ENCODE measurements at places on chromosomes 11 and 22.

DNA sequence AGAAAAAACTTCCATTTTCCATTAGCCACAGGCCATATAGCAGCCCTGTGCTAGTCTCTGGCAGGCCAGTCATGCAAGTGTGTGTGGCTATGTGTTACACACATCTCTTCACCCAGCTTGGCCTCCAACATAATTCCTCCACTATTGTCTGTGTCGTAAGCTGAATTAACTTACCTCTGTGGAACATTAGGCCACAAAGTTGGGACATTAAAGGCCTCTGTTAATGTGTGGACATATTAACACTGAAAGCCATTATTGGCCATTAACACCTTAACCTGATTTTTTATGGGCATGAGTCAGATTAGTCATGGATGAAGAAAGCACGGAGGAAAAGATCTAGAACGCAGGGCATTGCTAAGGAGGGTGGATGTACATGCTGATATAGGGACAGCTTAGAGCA, 100.1 kb downstream of the DBX1 start:
- no peak for DNase-seq

DNA sequence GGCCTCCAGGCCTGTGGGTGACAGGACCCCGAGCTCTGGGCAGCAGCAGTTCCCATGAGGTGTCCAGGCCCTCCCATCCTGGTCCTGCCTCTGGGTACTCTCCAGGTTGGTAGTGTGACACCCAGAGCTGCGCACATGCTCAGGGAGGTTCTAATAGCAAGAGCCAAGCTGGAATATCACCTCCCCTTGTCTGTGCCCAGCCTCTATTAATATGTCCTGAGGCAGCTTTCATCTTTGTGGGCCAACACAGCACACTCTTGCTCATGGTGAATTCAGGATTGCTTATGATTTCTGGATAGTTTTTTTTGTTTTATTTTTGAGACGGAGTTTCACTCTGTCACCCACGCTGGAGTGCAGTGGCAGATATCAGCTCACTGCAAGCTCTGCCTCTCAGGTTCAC, 3.3 kb downstream of the P2RX6 start:
- DNase-seq: no peak

- DNase-seq: no peak
Observed at GRCh38 chr22:24765166-24765565, 9.4 kb downstream of the PIWIL3 start.

GRCh38 chr11:8356721-8357504, 93.2 kb upstream of the LMO1 start:
- no peak for DNase-seq

DNA sequence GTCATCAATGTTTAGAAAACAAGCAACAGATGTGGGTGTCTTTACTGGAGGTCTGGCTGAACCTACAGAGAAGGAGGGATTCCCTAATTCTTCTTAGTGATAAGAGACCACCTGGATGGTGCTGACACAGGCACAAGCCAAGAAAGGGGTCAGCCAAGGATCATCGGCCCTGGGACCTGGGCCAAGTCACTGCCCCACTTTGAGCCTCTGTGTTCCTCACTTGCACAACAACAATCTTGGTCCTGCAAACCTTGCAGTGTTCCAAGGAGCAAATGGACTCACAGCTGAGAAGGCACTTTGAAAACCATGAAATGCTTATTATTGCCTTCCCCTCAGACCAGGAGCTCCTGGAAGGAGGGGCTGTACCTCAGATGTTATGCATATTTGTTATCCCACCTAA, 7.0 kb upstream of the KCNE3 start:
- no peak for DNase-seq

GRCh38 chr22:49869845-49870712, 16.4 kb downstream of the ZBED4 start:
- DNase-seq: no peak

- no peak for DNase-seq
Observed at GRCh38 chr22:44219101-44219870, 38.6 kb downstream of the PARVG start.

DNA sequence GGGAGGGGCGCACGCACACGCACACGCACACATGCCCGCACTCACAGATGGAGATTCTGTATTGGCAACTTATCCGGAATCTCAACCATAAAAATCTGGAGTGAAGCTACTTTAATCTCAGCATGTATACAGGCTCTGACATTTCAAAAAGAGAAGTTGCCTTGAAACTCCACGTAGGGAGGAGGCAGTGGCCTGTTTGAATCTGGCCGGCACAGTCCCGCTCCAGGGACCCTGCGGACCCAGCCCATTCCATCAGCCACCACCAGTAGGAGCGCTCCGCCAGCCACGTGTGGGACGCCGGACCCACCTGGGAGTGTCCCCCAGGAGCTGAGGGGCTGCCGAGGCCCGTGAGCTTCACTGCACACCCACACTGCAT, 1.9 kb upstream of the SYT8 start:
- no peak for DNase-seq

GRCh38 chr11:35138606-35138942, 397 bp upstream of the CD44 start:
- no peak for DNase-seq

DNA sequence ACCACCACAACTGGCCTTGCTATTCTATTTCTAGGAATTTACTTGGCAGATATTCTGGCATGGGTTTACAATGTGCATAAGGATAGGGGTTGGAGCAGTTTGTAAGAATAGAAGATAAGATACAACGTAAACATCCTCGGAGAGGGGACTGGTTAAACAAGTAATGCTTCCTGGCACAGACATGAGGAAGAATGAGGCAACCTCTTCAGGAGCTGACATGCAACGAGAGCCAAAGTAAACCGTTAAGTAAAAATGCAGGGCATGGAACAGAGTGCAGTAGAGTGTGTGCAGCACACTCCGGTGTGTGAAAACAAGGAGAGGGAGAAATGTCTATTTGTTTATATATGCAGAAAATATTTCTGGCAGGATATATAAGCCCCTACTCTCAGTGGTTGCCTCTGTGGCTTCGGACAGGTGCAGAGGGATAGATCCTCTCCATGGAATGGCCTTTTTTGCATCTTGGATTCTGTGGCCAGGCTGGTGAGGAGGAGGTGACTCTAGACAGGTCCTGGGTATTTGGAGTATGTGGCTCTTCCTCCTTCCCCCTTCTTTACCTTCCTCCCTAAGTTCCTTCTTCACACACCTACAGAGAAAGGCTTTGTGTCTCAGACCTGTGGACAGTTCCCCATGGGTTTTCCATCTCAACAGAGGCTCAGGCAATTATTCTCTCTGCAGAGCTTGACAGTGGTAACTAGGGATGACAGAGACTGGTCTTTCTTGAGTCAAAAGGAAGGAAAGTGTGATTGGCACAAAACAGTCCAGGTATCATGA, 2.5 kb downstream of the RAB36 start:
- no peak for DNase-seq

DNA sequence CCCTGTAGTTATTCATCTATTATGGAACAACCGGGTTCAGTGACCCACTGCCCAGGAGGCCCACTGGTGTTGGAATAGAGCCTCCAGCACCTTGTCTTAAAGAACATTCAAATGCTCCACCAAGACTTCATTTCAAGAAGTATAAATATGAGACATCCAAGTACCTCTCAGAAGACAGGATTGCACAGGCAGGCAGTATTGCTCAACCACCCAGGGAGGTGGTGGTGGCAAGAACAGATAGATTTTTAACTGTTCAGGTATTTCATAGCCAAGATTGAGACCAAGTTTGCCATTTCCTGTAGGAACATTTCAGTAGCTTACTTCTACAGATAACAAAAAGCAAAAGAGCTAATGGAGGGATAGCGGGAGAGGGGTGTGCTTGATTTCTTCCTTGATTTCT, 78.7 kb downstream of the COMMD9 start:
- DNase-seq: no peak

DNA sequence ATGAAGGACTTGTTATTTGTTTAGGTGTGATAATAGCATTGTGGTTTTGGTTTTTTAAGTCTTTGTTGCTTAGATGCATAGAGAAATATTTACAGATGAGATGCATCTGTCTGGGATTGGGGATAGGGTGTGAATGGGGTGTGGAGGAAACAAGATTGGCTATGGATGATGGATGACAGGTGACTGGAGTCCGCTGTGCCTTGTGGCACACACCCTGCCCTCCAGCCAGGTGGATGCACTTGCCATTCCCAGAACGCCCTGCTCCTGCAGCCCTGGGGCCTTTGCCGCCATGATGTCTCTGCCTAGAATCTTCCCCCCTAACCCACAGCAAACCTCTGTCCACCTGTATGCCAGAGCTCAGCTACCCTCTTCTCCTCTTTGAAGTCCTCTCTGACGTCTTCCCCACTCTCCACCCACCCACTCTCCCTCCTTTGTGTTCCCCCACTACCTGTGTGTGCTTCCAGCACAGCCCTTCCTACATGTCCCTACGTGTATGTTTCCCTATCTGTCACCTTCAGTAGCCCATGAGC, 54.7 kb downstream of the WNT11 start:
- DNase-seq: no peak

GRCh38 chr11:33615751-33616150, 84.9 kb downstream of the C11orf91 start:
- no peak for DNase-seq

DNA sequence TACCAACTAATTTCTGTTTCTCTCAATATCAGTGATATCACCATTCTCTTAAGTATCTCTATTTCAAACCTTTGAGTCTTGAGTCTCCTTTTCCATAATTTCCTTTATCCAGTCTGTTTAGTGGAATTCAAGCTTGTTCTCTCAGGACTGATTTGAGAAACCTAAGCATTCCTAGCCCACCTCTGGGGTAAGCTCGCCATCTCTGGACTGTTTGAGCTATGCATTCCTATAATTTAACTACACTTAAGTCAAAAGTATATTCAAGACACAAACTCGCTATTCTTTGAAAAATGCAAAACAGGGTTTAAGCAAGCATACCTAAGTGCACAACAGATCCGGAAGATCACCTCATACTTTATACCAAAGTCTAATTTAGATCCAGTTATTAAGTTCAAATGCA, 2.1 kb upstream of the DLAT start:
- DNase-seq: no peak

DNA sequence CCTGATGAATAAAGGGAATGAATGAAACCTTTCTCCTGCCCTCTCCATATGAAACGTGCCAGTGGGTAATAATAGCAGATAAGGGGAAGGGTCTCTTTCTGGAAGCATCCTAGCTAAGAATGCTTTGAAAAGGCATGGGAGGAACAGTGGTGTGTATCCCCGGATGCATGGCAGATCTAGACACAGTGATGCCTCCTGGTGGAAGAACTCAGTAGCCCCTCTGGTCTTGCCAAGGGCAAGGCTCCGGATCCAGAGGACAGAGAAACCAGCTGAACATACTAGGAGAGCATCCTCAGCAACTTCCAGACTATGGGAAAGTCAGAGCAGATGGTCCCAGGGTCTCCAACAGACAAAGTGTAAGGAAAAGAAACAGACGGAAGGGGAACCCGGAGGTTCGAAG, 6.4 kb downstream of the BAIAP2L2 start:
- no peak for DNase-seq

- DNase-seq: no peak
Observed at GRCh38 chr11:31903225-31904074, 92.3 kb upstream of the PAX6 start.

DNA sequence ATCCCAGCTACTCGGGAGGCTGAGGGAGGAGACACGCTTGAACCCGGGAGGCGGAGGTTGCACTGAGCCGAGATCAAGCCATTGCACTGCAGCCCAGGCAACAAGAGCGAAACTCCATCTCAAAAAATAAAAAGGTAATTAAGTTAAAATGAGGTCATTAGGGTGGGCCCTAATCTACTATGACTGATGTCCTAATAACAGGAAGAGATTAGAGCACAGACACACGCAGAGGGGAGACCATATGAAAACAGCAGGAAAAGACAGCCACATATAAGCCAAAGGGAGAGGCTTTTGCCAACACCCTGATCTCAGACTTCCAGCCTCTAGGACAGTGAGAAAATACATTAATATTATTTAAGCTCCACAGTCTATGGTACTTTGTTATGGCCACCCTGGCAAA, 17.3 kb downstream of the LARGE1 start:
- no peak for DNase-seq

GRCh38 chr22:31586137-31586920, 75.7 kb downstream of the PISD start:
- DNase-seq: no peak

DNA sequence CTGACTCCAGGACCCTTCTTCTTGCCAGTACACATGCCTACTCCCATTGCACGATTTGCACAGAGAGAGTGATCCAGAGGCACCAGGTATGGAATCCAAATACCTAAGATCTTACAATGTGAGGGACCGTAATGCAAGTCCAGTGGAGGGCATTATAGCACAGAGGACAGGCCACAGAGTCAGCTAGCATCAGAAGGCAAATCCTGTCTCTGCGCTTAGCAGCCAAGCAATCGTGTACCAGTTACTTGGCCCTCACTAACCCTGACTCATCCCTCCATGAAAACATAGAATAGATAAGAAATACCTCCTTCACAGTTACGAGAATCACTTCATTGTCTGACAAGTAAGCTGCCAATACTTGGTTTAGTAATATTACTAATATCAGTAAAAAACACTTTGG, 69.7 kb upstream of the SLC6A5 start:
- no peak for DNase-seq

- DNase-seq: no peak
Observed at GRCh38 chr11:86918496-86918895, 36.7 kb downstream of the FZD4 start.

GRCh38 chr11:89293965-89294679, 116.4 kb downstream of the TYR start:
- no peak for DNase-seq
